SK-MEL-5 (cell line): ENCODE measurements at places on chromosomes 7 and 10.
A peak's percentile ranks its signal among the peaks of the same experiment; 100 is the strongest.

DNA sequence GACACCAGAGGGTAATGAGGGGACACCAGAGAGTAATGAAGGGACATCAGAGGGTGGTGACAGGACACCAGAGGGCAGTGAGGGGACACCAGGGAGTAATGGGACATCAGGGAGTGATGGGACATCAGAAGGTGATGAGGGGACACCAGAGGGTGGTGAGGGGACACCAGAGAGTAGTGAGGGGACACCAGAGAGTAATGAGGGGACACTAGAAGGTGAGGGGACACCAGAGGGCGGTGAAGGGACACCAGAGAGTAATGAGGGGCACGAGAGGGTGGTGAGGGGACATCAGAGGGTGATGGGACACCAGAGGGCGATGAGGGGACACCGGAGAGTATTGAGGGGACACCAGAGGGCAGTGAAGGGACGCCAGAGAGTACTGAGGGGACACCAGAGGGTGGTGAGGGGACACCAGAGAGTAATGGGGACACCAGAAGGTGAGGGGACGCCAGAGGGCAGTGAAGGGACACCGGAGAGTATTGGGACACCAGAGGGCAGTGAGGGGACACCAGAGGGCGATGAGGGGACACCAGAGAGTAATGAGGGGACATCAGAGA, 10.6 kb downstream of the NACAD start:
- no peak for DNase-seq

- no peak for DNase-seq
Observed at GRCh38 chr7:33644489-33644888, 260.9 kb upstream of the BMPER start.

DNA sequence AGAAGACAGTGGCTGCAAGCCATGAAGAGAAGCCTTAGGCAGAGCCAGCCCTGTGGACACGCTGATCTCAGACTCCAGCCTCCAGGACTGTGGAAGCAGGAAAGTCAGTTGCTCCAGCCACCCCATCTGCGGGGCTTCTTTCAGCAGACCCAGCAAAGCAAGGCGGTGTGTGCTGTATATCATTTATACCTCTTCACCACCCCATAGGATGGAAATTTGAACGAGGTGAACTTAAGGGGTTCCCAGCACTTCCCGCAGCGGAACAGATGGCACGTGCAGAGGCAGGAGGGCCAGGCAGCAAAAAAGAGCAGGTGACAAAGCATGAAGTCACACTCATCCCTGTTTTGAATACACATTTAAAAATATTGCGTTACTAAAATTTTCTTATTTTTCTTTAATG, 159.4 kb downstream of the ADARB2 start:
- no peak for DNase-seq

GRCh38 chr10:69123306-69123746, 652 bp upstream of the VPS26A start:
- DNase-seq: peak; percentile 68

DNA sequence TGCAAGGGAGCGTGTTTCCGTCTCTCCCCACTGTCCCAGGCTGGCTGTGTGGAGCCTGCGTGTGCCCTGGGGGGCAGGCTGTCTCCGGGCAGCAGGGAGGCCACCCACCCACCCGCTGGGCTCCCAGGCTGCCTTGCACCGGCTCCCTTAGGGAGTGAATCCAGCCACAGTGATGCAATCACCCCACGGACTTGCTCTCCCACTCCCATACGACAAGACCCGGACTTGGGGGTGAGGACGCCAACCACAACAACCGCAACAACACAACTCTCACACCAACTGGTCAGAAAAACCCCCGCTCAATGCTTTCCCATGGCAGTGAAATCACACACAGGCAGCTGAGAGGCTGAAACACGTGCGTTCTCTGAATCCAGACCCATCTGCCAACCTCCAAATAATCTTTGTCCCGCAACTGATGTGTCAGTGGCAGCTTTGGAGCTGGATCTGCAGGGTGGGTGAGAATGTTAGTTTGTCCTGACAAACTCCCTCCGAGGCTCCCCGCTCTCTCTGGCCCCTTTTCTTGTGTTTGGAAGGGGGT, 62.7 kb upstream of the DDC start:
- no peak for DNase-seq

DNA sequence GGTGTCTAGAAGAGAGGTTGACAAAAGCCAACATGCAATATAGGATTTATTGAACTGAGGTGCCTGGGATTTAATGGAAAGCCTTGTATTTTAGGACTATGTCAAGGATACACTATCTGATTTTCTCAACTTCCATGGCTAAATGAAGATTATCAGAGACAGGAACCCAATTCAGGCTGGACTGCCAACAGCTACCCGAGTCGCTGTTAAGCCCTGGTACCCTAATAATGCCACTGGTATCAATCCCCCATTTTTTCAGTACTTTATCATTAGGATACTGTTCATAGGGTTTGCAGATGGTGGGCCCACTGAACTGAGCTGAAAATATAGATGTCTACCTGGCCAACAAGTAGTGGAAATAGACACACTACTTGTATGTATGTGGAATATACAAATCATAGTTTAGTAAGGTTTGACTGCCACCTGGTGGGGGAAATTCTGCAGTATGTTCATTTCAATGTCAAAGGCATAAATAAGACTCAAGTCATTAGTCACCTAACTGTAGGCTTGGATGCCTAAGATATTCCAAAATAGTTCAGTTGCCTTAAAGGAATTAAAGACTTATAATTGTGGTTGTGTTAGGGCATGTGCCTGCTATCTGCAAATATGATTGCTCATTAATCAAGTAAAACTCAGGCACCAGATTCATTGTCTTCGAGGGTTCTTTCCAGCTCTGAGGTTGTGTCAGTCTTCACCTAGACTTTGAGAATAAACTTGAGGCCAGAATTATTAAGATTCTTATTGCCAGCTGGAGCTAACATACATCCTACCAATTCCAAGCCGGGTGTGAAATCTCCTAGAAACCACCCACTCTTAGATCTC, 34.1 kb upstream of the NOBOX start:
- DNase-seq: peak; percentile 78

DNA sequence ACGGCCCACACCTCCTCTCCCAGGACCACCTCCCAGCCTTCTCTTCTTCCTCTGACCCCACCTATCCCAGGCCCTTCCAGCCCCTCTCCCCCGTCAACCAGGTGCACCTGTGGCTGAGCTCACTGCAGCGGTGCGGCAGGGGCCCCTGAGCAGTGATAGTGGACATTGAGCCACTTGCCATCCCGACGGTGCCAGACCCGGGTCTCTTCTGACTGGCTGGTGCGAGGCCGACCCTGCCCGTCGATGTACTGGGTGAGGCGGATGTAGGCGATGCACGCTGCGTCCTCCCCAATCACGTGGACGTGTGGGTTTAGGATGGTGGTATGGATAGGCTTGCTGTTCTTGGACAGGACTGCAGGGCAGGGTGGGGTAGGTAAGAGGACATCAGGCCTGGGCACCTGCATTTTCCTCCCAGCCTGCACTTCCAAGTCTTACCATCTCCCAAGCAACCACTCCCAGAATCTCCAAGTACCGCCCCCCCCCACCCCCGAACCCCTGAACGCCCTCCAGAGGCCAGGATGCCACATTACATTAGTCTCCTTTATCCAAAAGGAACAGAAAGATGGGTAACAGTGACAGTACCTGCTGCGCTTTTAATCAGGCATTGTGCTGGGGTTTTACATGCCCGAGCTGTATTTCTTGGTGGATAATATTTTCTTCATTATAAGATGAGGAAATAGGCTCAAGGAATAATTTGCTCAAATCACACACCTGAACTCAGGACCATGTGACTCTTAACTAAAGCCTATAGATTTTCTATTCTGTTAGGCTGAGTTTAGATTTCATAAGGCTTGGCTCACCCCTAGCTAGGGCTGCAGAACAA, 3.7 kb upstream of the NDST2 start:
- peak; percentile 44 for DNase-seq

GRCh38 chr7:94324380-94325121, 70.1 kb upstream of the COL1A2 start:
- no peak for DNase-seq

DNA sequence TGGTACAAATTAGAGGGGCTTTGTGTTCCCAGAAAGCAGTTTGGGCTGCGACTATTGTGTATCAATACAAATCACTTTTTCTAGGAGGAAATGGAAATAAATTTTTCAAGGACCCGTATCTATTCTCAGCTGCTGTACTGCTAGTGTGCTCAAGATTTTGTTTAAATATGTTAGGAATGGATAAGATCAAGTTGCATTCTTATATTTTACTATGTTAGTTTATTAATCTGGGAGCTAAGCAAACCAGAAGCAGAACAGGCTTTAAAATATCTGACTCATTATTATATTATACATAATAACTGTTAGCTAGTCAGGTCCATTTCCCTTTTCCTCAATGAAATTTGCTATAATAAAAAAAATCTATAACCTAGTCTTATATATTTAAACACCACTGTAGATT, 11.1 kb upstream of the GLCCI1 start:
- DNase-seq: no peak

DNA sequence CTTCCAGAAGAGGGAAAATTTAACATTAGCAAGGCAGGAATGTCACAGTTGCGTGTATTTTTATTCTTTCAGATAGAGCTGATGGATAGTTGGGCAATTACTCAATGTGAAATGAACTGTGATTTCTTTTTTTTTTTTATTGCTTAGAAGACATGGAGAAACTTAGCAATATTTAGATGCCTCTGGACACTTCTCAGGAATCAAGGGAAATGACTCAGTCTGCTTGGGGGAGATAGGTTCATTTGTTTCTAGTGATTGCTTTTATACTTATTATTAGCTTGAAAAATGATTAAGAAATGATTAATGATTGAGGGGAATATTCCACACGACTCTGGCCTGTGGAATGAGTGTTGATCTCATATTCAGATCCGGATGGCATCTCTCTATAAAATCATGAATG, 33.1 kb upstream of the TBX20 start:
- no peak for DNase-seq

GRCh38 chr10:93063144-93063976, 2.8 kb downstream of the CYP26C1 start:
- DNase-seq: no peak

- DNase-seq: peak; percentile 20
Observed at GRCh38 chr7:118648002-118648401, 423.5 kb downstream of the ANKRD7 start.

- DNase-seq: peak; percentile 77
Observed at GRCh38 chr7:74202841-74203556, 6.8 kb upstream of the LAT2 start.

- no peak for DNase-seq
Observed at GRCh38 chr10:124174673-124175645, 81.6 kb upstream of the CHST15 start.

- no peak for DNase-seq
Observed at GRCh38 chr7:50217821-50218281, 86.7 kb upstream of the IKZF1 start.

- no peak for DNase-seq
Observed at GRCh38 chr10:106268000-106268399, 896.5 kb downstream of the SORCS1 start.

DNA sequence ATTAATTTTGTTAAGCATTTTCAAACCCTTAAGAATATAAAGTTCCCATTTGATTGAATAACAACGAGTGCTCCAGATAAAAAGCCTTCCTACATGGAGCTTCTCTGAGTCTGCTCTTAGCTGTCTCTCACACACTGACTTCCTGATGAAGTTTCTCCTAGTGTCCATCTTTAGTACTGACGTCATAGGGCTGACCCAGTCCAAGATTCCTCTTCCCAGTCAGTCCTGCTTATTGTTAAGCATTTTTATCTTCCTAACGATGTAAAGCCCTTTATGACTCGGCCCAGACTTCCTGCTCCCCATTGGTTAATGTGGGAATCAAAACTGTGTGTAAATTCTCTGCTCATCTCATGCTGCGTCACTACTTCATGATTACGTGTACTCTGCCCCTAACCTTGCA, 398.8 kb downstream of the TFEC start:
- DNase-seq: no peak

DNA sequence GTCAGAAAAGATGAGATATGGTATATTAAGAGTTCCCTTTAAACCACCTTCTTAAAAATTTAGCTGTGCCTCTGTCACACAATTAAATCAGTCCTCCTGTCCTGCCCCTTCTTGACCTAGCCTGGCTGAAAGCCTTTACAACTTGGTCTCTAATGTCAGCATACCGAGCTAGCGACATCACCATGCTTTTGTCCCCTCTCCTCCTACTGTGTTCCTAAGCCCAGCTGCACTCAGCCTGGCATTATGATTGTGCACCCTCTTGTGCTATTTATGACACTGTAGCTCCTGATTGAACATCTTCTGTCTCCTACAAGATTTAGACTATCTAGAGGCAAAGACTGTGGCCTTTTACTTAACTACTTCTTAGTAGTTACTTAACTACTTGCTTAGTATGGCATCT, 29.2 kb downstream of the TDRD1 start:
- DNase-seq: no peak

- DNase-seq: no peak
Observed at GRCh38 chr10:51008346-51008745, 65.9 kb upstream of the PRKG1 start.

DNA sequence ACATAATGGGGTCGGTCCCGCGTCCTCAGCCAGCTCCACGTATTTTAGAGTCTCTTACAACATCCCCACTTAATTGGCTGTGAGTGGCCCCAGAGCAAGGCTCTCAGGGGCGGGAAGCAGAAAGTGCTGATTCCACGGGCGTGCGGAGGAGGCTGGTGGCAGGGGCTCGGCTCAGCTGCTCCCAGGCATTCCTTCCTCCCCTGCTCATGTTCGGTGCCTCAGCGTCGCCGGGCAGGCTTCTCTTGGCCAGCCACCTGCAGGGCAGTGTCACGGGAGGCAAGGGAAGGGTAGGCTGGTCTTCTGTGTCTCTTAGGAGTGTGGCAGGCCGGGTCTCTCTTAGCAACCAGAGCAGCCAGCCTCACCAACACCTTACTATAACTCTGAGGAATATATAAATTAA, 33.8 kb downstream of the IL15RA start:
- DNase-seq: no peak
